Inflammatory macrophage treated with lipopolysaccharide for 4 hours (primary cell): ENCODE measurements at places on chromosomes 5 and 9.

GRCh38 chr9:101574731-101575333, 19.9 kb downstream of the PPP3R2 start:
- DNase-seq, result no peak

GRCh38 chr9:110058304-110058953, 149.5 kb downstream of the C9orf152 start:
- peak; percentile 55 for DNase-seq

DNA sequence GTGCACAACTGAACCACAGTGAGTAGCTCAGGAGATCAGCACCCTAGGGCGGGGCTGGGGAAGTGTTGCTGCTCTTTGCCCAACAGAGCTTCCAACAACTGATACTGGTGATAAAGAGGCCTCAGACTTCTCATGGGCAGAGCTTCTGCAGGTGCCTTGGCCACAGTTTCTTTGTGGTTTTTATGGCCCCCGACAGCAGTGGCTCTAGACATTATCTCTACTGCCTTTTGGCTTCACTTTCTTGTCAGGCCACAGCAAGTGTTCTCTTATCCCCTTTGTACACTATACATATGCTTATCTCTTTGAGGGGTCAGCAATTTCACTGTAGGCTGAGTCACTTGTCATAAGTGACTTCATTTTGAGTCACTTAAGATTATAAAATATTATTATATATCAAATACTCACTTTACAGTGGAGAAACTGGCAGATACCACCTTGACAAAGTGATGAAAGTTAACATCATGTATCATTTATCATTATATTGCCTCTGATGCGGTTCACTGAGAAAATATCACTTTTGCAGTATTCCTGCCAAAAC, 90.9 kb upstream of the COX7C start:
- no peak for DNase-seq

- DNase-seq, result no peak
These were observed 911.2 kb downstream of the EFNA5 start for GRCh38 chr5:106759581-106759980.

DNA sequence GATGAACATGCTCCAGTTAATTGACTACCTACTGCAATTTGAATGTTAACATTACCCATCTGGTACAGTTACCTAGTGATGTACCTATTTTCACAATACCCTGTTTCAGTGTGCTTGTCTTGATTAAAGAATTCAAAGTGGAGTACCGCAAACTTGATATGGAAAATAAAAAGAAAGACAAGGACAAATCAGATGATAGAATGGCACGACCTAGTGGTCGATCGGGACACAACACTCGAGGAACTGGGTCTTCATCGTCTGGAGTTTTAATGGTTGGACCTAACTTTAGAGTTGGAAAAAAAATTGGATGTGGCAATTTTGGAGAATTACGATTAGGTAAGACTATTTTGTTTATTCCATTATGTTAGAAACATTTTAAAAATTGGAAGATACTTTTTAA, 33.5 kb downstream of the CSNK1G3 start:
- DNase-seq, result peak; percentile 34

GRCh38 chr9:2613730-2614271, 7.8 kb upstream of the VLDLR start:
- DNase-seq, result no peak

- no peak for DNase-seq
These were observed 19.1 kb downstream of the TMEM245 start for GRCh38 chr9:109100543-109101201.

DNA sequence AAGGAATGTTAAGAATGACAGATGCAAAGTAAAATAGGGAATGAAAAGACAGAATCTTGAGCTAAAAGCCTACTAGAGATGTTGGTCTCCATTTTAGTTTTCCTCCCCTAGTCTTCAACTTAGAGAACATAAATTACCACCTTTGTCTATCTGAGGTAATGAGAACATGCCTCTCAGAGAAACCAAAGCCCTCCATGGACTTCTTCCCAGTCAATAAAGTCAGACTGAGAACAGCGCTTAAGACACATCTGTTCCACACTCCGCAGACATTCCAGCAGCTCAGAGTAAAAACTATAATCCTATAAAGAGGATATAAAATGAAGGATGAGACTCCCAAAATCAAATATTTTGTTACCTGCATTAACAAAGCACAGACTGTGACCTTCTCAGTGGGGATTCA, 79.2 kb downstream of the DPYSL3 start:
- DNase-seq, result no peak

GRCh38 chr5:10518347-10518746, 45.5 kb upstream of the ANKRD33B start:
- no peak for DNase-seq

DNA sequence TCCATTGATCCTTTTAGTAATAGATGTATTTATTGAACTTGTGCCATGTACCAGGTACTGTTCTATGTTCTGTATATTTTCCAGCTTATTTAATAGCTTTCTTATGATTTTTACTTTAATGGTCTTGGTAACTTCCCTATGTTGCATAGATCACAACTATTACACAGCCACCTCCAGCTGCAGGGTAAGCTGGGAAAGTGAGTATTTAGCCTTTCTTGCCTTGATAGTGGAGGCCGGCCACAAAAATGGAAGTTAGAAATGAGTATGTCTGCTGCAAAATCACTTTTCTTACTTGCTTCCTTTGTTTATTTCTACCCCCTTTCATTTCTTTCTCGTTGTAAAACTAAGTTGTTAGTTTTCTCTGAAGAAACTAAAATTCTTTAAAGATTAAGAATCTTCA, 43.1 kb upstream of the ANKDD1B start:
- DNase-seq, result peak; percentile 61

DNA sequence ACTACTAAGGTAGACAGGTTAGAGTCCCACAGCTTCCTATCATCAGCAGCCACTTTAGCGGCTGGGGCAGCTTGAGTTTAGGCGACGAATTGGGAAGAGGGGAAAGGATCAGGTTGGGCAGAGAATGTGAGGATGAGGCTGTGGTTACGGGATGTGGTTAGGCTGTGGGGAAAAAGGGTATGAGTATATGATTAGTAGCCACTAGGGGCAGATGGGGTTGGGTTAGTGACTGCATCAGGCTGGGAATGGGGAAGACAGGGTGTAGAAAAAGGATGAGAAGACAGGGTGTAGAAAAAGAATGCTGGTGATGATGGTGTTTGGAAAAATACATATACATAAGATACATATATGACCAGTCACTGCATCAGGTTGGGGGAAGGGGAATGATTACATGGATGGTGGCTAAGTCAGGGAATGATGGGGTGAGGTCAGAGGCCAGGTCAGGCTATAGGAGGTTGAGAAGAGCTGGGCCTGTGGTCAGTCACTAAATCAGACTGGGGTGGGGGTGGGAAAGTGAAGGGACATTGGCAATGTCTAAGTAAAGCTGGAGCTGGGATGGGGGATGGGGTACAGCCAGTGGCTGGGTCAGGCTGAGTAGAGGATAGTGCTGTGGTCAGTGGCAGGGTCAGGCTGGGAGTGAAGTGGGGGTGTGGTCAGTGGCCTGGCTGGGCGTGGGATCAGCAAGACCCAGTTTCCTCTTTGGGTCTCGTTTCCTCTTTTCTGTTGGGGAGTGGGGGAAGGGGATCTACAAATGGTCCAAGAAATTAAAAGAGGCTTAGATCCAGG, 2.1 kb downstream of the TLN1 start:
- peak; percentile 84 for DNase-seq

DNA sequence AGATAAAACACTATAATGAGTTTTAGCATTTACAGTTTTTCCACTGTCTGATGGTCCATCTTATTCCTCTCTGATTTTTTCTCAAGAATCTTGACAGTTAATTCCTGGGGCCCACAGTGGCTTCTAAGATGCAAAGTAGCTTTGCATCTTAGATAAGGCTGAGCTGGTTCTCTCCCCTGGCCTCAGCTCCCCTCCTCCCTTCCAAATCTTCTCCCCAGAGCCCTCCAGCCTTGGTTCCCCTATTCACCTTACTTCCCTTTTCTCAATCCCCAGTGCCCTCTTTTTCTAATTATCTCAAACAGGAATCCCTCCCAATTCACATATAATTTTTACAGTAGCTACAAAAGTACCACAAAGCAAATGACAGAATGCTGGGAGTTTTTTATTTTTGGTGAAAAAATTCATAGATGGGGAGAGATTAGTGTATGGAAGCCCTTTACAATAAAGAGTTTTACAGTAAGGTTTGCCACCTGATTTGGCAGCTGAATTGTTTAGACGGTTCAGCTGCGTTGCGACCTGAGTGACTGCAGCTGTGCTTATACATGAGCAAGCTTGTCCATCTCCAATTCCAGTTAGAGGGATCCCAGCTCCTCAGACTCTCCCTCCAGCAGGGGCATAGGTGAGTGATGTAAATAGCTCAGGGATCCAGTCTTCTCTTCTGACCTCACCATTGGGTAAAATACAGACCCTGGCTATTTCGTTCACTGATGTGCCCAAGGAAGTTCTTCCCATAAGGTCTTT, 51.4 kb upstream of the CKMT2 start:
- DNase-seq, result no peak

- no peak for DNase-seq
These were observed 139.1 kb downstream of the ZNF354C start for GRCh38 chr5:179199246-179199645.

GRCh38 chr5:4206127-4206526, 610.5 kb downstream of the IRX1 start:
- DNase-seq, result no peak

DNA sequence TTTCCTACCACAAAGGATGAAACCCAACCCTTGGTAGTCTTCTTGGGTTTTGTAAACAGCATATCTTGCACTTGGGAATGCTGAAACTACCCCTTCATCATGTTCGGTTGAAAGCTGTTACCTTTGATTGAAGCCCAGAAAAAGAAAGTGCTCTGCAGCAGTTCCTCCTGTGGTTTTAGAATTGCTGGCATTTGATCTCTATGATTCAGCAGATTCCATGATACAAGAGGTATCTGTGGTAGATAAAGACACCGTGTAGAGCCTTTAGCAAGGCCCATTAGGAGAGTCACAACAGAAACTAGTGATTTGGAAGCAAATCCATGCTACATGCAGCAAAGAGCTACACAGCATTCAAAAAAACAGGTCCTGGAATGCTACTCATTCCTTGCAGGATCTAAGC, 557.0 kb downstream of the TLE1 start:
- no peak for DNase-seq

DNA sequence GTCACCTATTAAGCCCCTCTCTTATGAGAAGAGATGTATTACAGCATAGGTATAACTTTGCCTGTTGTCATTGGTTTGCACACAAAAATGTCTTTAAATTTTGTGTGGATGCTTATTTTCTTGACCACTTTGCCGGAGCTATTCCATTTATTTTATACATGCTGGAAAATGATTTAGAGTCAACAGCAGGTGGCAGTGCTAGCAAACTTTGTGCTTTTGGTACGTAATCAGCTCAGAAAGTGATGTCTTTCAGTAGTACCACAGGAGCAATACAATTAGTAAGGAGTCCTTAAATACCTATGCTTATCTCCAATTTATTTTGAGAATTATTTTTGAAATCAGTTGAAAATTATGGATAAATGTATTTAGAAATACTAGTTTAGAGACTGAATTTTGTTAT, 19.8 kb upstream of the NUDT12 start:
- peak; percentile 27 for DNase-seq

GRCh38 chr9:80560976-80561375, 989.2 kb downstream of the TLE4 start:
- DNase-seq, result no peak

- no peak for DNase-seq
These were observed 1435.6 kb upstream of the NUDT12 start for GRCh38 chr5:104998169-104998568.

DNA sequence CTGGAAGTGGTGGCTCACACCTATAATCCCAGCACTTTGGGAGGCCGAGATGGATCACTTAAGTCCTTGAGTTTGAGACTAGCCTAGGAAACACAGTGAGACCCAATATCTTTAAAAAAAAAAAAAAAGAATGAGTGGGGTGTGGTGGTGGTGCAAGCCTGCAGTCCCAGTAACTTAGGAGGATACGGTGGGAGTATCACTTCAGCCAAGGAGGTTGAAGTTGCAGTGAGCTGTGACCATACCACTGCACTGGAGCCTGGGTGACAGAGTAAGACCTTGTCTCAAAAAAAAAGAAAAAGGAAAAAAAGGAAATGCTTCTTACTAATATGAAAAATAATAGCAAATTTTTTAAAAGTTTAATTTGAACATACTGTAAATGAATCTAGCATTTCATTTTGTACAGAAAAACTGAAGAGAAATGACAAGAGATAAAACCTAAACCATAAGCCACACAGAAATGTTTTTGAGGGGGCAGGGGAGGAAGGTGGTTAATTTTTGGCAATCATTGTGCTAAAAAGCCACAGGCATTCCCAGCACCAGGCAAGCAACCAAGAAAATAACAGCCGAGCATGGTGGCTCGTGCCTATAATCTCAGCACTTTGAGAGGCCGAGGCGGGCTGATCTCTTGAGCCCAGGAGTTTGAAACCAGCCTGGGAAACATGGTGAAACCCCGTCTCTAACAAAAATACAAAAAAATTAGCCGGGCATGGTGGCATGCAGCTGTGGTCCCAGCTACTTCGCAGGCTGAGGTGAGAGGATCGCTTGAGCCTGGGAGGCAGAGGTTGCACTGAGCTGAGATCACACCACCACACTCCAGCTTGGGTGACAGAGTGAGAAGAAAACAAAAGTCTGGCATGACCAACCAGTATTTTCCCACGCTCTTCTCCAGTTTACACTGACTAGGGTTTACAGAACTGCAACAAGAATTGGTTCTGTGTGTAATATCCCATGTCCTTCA, 114.5 kb upstream of the NR5A1 start:
- no peak for DNase-seq

- DNase-seq, result no peak
These were observed 459.6 kb downstream of the RAB3C start for GRCh38 chr5:59042201-59043055.

DNA sequence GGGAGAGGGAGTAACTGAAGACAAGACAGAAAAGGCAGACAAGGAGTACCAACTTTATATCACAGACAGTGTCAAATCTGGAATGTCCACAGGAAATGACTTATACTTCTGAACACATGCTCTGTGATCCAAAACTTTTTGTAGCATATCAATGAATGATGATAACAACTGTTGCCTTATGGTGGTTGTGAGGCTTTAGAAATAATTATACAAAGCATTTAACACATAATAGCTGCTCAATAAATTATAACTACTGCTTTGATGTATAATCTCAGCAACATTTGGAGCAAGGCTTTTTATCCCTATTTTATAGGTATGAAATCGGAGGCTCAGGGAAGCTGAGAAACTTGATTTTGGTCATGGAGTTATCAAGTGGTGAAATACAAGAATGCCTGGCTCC, 3.3 kb upstream of the ASTN2 start:
- DNase-seq, result no peak

- no peak for DNase-seq
These were observed 72.0 kb downstream of the MROH2B start for GRCh38 chr5:40999142-40999541.

GRCh38 chr9:13213337-13213736, 66.2 kb downstream of the MPDZ start:
- DNase-seq, result no peak

DNA sequence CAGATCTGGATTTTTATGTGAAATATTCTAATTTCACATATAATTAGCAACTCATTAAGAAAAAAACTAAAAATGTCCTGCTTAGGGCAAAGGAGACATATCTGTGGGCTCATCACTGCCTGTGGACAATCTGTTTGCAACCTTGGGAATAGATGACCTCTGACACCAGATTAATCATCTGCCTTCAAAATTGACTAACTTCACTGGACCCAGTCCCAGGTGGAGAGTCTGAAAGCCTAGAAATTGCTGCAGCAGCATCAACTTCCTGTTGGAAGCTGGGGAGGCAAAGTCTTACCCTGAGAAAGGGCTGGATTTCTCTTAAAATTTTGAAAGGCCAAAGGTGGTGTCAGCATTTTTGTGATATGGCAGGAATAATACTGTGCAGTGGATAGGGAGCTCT, 76.3 kb upstream of the TNC start:
- no peak for DNase-seq
